ENCODE measurements at places on chromosomes 1 and 21.

- no peak for DNase-seq
Measured at GRCh38 chr1:152899883-152900282, 8.5 kb upstream of the IVL start.

GRCh38 chr1:154348429-154349076, 23.2 kb downstream of the ATP8B2 start:
- DNase-seq = no peak

DNA sequence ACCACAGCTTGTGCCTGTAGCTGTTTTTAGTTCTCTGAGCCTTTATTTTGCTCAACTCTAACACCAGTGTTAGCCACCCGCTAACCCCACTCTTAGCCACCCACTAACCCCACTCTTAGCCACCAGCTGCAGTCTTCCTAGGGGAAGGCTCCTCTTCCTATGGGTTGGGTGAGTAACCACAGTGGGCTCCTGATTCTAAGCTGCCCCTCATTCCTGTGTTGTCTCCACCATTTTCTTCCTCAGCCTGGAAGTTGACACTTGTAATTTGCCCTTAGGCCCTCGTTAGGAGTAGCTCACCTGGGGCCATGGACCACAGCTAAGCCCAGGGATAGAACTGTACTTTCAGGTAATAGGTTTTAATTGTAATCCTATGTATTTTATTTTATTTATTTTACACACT, 782.9 kb upstream of the TPTE start:
- DNase-seq = no peak

DNA sequence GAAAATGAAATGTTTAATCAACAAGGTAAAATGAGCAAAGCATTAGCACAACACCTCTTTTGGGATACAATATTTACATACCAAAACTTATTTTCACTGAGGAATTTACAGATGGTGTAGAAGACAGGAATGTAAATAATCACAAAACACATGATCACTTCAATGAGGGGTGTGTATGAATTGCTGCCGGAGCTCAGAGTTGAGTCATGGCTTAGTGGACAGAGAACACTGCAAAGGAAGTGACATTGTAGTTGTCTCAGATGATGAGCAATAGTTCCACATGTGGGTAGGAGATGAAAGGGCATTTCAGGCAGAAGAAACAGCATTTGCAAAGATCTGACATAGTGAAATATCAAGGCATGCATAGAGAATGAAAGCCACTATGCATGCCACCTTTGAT, 5.6 kb upstream of the KPRP start:
- DNase-seq = no peak

GRCh38 chr1:16617114-16617631, 3.8 kb upstream of the NBPF1 start:
- no peak for DNase-seq

Data from stimulated activated CD8-positive, alpha-beta memory T cell treated with anti-CD3 and anti-CD28 coated beads, Interleukin-4, amount 100 ng/mL, for 1 hour (primary cell).